ENCODE measurements at places on chromosomes 7 and 10. TPM values are rescaled to one million over a fixed set of nuclear protein-coding genes. Genes with fewer than 3 reads are reported as not detected.

DNA sequence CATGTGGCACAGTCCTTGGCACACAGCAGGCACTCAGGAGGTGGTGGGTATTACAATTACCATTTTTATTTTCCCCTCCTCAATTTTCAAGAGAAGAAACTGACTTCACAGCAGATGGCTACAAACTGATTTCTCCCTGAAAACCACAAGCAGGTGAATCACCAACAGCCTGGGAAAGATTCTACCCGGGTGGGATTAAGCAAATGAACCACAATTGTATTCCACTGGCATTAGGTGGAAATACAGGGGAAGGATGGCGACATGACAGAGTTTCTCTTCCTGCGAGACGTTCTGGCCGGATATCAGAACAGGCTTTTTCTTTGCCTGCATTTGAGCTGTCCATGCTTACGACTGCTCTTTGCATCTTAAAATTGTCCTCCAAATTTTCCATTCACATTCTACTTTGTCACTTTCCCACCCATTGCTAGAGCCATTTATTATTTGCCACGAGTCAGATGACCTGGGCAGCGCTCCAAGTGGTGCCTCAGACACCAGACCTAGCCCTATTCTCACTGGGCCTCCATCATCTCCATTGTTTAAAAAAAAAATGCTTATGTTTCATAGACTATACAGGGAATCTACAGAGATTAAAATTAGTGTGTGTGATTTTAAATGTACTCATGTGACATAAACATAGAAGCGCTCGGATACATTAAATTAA, 4.6 kb downstream of the DENND11 start:
- no peaks in the 10 kb centered on the region for H3K27me3 ChIP-seq
- H3K27ac ChIP-seq: no peak overlapping the region
- no peaks in the 10 kb centered on the region for H3K36me3 ChIP-seq
- DNase-seq: no peak
- H3K4me1 ChIP-seq: peaks cover 60% of the 10 kb centered on the region

DNA sequence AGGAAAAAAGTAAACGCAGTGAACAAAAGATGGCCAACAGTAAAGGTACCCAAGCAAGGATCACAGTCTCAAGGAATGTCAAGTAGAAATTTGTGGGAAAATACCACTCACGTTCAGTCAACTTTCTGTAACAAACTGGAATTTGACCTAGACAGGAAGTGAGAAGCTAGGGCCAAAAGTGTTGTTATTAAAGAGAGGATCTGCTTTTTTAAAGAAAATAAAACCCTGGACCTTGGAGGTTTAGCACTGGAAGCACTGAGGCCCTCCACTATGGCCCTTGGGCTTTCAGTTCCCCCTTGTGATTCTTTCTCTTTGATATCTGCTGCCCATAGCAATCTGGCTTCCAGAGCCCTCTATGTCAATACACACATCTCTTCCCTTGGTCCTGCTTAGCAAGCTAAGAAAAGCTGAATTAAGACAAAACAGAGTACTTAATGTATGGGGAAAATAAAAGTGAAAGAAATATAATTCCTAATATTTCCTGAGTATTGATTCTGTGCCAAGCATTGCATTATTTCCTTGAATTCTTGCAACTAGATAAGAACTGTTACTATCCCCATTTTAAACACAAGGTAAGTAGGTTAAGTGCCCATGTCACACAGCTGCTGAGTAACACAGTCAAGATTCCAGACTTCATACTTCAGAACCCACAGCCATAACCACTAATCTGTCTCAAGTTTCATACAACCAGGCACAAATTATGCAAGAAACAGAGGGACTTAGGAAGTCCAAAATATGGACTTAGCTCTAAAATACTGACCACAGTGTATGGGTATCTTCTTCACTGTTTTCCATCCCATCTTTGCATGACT, 2.6 kb upstream of the ZNF438 start:
- H3K36me3 ChIP-seq: no peaks in the 10 kb centered on the region
- H3K4me1 ChIP-seq: peaks cover 11% of the 10 kb centered on the region
- no peak for DNase-seq
- H3K4me3 ChIP-seq: no peak overlapping the region

CLRN3 gene
- not detected for total RNA-seq

GRCh38 chr7:27693794-27694193, 31.1 kb upstream of the HIBADH start:
- no peaks in the 10 kb centered on the region for H3K36me3 ChIP-seq
- H3K27ac ChIP-seq: no peak overlapping the region
- no peaks in the 10 kb centered on the region for H3K27me3 ChIP-seq

WDR86 gene
- 11.2 TPM for total RNA-seq

ZNF467 gene
- 13.2 TPM for total RNA-seq

COL28A1 gene
- total RNA-seq: 16.9 TPM

ADAM22 gene
- 3.6 TPM for total RNA-seq

CDK5 gene
- total RNA-seq: 6.3 TPM

DNA sequence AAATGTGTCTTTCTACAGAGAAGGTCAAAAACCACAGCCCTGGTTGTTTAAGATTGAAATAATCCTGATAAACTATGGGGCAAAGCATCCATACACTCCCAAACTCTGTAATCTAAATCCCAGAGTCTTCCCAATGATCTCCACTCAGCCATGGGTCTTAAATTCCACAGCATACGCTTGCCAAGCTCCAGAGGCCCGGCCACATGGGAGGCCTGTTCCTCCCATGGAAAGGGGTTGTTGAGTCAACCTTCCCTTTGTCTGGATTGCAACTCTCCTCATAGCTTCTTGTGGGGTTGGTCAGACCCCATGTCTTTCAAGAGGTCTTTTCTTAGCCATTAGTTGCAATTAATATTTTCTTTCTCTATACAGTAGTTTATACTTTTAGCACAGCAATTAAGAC, 718 bp upstream of the STEAP4 start:
- no peak overlapping the region for H3K27ac ChIP-seq
- no peak for DNase-seq
- H3K4me3 ChIP-seq: no peak overlapping the region
- no peaks in the 10 kb centered on the region for H3K27me3 ChIP-seq
- no peaks in the 10 kb centered on the region for H3K36me3 ChIP-seq

NEBL gene
- 40.7 TPM for total RNA-seq

CCDC7 gene
- 4.3 TPM for total RNA-seq

PNLIPRP3 gene
- not detected for total RNA-seq

- H3K27ac ChIP-seq: peak overlapping the region; percentile 52
- H3K36me3 ChIP-seq: no peaks in the 10 kb centered on the region
- DNase-seq: peak; percentile 77
- H3K27me3 ChIP-seq: no peaks in the 10 kb centered on the region
Measured at GRCh38 chr10:117609095-117609795, 66.7 kb downstream of the EMX2 start.

- H3K4me3 ChIP-seq: no peak overlapping the region
- H3K27ac ChIP-seq: no peak overlapping the region
- no peaks in the 10 kb centered on the region for H3K27me3 ChIP-seq
Measured at GRCh38 chr7:44281811-44282600, 43.4 kb downstream of the CAMK2B start.

PDE6C gene
- not detected for total RNA-seq

OR2F1 gene
- total RNA-seq: not detected

- H3K4me3 ChIP-seq: no peak overlapping the region
- H3K36me3 ChIP-seq: no peaks in the 10 kb centered on the region
- DNase-seq: no peak
- no peaks in the 10 kb centered on the region for H3K27me3 ChIP-seq
- H3K4me1 ChIP-seq: peaks cover 8% of the 10 kb centered on the region
Measured at GRCh38 chr7:7188742-7189141, 6.4 kb downstream of the C1GALT1 start.

DNA sequence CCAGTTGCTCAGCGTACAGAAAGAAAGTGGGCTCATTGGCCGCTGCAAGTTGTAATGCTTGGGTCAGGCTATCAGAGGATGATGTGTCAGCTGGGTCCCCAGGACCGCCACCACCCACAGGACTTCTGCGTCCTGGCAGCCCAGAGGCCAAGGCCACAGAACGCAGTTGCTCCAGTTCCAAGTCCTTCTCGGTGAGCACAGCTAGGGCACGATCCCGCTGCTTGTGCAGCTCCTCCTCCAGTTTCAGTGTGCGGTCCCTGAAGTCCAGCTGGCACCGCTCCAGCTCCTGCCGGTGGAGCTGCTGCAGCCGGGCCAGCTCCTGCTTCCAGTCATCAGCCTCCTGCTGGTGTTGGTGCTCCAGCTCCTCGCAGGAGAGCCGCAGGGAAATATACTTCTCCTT, 3.0 kb downstream of the GCC1 start:
- no peaks in the 10 kb centered on the region for H3K27me3 ChIP-seq
- H3K36me3 ChIP-seq: peaks cover 6% of the 10 kb centered on the region
- H3K4me3 ChIP-seq: no peak overlapping the region
- DNase-seq: peak; percentile 55
- H3K4me1 ChIP-seq: peaks cover 60% of the 10 kb centered on the region

ELAPOR2 gene
- total RNA-seq: 15.5 TPM

DNA sequence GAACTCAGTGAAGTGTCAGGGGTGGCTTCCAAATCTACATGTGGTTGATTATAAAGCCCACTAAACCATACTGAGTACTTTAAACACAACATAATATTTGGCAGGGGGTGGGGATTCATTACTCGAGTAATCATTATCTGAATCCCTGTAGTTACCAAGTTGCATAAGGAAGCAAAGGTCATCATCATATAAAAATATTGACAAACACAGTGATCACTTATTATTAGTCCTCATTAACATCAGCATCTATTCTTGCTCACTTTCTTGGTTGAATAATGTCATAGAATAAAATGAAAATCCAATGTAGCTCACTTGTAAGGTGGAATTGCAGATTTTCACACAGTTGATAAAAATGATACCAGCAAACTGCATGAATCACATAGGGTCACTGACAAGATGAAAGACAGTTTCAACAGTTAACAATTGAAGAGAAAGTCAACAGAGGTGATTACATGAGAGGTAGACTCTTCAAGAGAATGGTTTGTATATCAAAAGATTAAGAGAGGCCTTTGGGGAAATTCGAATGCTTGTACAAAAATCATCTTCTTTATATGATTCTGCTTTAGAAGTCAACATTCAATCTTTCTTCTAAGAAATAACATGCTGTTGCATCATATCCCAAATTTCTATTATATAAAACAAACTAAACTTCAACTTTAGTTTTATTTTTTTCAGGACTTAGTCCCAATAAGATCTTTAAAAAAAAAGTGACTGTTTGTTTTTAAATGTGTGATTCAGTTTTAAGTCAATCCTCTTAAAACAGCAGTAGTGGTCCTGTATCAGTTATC, 185.5 kb upstream of the KLF14 start:
- H3K27ac ChIP-seq: no peak overlapping the region
- DNase-seq: no peak
- no peak overlapping the region for H3K4me3 ChIP-seq

HKDC1 gene
- 6.7 TPM for total RNA-seq

DNA sequence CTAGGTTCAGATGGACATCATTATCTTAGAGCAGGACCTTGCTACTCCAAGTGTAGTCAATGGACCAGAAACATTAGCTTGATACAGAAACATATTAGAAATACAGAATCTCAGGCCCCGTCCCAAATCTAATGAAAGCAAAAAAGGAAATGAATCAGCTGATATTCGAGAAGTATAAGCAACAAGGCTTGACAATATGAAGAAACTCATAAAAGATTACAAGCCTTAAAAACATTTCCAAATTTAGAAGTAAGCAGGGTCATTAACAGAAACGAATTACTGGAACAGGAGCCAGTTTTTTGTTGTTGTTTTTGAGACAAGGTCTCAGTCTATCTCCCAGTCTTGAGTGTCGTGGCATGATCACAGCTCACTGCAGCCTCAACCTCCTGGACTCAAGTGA, 40.5 kb upstream of the GSAP start:
- no peak overlapping the region for H3K4me3 ChIP-seq
- H3K36me3 ChIP-seq: no peaks in the 10 kb centered on the region
- no peak for DNase-seq
- H3K4me1 ChIP-seq: no peaks in the 10 kb centered on the region
- no peaks in the 10 kb centered on the region for H3K27me3 ChIP-seq

- no peak overlapping the region for H3K4me3 ChIP-seq
- no peak for DNase-seq
- no peaks in the 10 kb centered on the region for H3K27me3 ChIP-seq
- H3K4me1 ChIP-seq: no peaks in the 10 kb centered on the region
- no peak overlapping the region for H3K27ac ChIP-seq
- no peaks in the 10 kb centered on the region for H3K36me3 ChIP-seq
Measured at GRCh38 chr10:9635691-9636090, 1382.0 kb upstream of the CELF2 start.

DNA sequence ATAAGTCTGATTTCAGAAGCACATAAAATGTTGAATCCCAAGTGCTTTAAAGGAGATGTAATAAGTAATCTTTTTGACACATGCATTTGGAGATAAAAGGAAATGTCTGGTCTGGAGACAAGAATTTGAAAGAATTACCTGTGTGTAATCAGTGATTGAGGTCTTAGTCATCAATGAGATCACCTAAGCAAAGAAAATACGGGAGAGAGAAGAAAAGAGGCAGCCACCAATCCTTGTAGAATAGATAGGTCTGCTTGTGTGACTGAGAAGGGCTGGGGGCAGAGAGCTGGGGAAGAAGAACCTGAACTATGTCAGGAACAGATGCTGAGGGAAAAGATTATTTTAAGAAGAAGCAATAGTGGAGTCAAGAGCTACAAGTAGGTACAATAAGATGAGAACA, 49.3 kb upstream of the ITPRID1 start:
- H3K36me3 ChIP-seq: no peaks in the 10 kb centered on the region
- no peak for DNase-seq
- no peak overlapping the region for H3K27ac ChIP-seq
- no peak overlapping the region for H3K4me3 ChIP-seq

- DNase-seq: no peak
- H3K4me1 ChIP-seq: no peaks in the 10 kb centered on the region
- no peak overlapping the region for H3K27ac ChIP-seq
- no peak overlapping the region for H3K4me3 ChIP-seq
- no peaks in the 10 kb centered on the region for H3K27me3 ChIP-seq
Measured at GRCh38 chr10:85400981-85401695, 965.5 kb downstream of the GRID1 start.

DNA sequence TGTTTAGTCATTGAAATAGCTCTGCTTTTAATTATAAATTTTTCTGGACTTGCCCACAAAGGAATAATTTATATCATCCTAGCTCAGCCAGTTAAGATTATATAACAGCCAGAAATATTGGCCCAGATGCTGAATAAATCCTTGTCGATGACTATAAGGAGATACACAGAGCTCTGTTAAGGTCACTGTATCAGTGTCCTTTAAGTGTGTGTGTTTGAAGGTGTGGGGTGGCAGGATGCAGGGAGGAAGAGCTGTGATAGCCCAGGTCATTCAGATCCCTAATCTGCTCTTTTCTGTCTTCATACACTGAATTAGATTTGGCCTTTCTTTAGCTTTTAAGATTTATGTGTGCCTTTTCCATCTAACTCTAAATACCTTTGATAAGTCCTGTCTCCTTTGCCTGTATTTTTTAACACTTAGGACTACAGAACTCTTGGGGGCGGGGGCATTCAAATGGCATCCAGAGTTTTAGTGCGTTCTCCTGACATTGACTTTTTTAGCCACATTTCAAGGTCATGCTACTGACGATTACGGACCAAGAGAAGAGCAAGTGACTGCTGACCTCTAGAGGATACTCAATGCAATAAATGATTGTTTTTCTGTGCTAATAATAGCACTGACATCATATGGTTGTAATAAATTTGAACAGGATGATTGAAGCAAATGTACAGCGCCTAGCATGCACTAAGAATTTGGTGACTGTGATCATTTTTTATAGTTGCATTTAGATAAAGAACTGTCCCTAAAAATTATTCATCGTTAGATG, 172.3 kb downstream of the CACNB2 start:
- peak overlapping the region; percentile 72 for H3K27ac ChIP-seq
- peaks cover 18% of the 10 kb centered on the region for H3K4me1 ChIP-seq
- no peaks in the 10 kb centered on the region for H3K27me3 ChIP-seq
- no peaks in the 10 kb centered on the region for H3K36me3 ChIP-seq
- H3K4me3 ChIP-seq: no peak overlapping the region
- DNase-seq: no peak
